ENCODE measurements at places on chromosomes 1 and 21.

- DNase-seq: no peak
These were observed 378.6 kb downstream of the RPS6KC1 start for GRCh38 chr1:213429642-213430041.

GRCh38 chr1:8397511-8397910 is 79.6 kb downstream of the SLC45A1 start:
- no peak for DNase-seq

- no peak for DNase-seq
These were observed 2.6 kb downstream of the LEFTY1 start for GRCh38 chr1:225886159-225887029.

DNA sequence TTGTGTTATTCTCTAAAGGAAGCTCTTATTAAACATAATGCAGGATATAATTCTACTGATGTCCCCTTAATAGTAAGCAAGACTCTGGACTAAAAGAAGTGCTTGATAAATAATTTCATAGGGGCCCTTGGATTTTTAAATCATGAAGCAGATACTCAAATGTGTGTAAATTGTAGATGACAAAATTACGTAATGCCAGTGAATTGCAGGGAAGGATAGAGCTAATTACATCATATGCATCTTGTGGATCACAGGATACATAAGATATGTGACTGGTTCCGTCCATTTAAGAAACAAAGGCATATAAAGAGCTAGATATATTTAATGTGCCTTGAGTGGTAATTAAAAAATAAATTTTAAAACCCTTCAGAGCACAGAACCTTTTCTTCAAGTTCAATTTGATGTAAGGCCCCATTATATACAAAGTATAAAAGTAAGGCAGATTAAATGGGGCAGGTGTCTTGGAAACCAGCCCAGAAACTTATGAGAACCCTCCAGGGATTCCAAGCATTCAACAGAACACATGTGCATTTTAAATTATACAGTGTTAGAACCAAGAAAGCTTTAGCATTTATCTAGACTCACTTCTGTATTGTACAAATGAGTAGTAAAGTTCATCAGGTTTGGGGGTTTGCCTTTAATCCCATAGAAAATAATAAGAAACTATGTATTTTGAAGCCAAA is 190.4 kb downstream of the NCAM2 start:
- no peak for DNase-seq

DNA sequence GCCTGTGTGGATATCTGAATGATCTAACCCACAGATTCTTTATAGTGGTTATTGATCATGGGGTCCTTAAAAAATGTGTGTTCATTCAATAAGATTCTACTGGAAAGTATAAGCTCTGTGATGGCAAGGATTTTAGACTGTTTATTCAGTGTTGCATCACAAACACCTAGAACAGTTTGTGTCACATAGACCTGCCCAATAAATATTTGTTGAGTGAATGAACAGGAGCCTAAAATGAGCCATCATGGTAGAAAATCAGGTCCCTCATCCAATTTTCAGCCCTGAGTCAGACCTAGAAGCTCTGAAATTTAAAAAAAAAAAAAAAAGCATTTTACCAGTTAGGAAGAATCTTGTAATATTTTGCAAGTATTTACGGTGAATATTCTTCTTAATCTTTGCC is 2.3 kb upstream of the RGSL1 start:
- no peak for DNase-seq

DNA sequence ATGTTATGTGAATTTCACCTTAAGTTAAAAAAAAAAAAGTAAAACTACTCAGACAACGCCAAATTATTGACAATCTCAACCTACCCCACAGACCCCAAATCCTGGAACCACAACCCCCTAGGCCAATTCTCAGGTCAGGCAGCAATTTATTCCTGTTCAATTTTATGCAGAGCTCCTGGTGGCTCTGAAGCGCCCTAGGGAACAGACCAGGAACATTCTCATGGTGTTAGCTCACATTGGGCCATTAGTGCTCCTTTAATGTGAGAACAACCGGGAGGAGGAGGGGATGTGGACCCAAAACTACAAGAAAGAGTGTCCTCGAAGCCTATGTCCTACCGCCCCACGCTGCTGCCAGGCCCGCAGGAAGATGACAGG is 403 bp upstream of the PSEN2 start:
- DNase-seq: no peak

DNA sequence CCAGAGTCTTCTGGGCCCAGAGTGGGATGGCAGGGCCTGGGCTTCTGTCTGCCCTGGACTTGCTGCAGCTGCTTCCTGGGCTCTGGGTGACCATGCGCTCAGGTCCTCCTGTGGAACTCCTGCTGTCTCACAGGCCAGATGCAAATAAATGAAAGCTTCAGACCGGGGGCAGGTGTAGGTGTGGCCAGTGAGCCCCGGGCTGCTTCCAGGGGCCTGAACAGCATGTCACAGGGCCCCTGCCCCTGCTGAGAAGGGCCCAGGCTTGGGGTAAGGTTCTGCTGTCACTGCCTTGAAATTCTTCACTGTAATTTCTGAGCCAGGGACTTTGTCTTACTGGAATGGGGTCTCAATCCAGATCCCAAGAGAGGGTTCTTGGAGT is 2.5 kb upstream of the PKNOX1 start:
- no peak for DNase-seq

DNA sequence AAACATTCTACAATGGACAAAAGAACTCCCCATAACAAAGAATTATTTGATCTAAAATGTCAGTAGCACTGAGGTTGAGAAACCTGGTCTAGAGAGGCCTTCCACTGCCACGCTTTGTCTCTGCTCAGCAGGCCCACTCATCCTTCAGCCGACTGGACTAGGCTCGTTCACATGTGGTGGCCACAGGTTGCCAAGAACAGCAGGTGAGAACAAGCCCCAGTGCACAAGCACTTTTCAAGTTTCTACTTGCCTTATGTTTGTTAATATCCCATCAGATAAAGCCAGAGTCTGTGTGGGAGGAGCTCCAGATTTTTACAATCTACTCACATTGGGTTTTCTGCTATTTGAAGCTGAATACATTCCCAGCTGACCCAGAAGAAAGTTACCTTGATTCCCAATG is 9.1 kb upstream of the EFHD2 start:
- DNase-seq: no peak

- no peak for DNase-seq
These were observed 58.5 kb downstream of the SLC66A1 start for GRCh38 chr1:19370453-19371170.

DNA sequence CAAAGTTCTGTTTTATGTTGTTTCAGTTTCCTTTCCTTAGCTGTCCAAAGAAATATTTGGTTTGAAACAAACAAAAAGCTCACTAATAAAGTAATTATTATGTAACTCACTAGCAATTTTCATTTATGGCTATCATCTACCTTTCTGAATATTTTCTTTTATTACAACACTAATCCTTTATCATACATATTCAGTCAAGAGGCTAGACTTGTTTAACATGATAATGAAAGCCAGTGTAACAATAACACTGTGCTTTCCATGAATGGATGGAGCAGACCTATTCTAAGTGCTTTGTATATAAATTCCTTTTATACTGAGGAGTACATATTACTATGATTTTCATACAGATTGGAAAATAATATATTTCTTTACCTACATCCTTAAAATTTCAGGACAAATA is 972.8 kb upstream of the ADGRL4 start:
- DNase-seq: no peak

DNA sequence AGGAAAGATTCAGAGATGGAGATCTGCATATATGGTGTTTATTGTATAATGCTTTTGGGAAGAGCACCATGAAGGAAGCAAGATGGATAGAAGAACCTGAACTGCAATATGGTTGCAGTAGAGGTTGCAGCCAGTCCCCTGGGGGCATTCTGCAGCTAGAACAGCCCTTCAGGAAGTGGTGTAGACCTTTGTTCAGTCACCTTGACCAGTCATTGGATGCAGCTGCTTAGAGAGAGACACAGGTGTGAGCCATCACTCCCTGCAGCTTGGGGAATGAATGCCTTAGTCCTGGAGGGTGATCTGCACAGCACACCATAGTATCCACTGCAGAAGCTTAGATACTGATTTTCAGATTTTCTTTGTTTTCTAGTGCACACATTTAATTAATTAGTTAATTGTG is 42.3 kb downstream of the NEK7 start:
- DNase-seq: no peak

DNA sequence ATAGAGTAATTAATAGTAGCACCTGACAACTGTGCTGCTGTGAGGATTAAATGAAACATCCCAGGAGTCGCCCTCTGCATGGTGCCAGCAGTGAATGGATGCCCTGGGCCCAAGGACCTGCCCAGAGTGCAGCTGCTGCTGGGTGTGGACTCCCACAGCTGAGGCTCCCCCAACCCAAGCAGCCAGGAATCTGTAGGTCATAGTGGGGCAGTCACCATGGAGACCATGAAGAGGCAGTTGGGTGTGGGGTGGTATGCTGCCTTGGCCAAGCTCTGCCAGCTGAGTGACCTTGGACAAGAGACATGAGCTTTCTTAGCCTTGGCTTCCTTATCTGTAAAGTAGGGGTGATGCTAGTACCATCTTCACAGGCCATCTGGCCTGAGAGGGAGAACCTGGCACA is 9.4 kb downstream of the OLIG2 start:
- DNase-seq: no peak

DNA sequence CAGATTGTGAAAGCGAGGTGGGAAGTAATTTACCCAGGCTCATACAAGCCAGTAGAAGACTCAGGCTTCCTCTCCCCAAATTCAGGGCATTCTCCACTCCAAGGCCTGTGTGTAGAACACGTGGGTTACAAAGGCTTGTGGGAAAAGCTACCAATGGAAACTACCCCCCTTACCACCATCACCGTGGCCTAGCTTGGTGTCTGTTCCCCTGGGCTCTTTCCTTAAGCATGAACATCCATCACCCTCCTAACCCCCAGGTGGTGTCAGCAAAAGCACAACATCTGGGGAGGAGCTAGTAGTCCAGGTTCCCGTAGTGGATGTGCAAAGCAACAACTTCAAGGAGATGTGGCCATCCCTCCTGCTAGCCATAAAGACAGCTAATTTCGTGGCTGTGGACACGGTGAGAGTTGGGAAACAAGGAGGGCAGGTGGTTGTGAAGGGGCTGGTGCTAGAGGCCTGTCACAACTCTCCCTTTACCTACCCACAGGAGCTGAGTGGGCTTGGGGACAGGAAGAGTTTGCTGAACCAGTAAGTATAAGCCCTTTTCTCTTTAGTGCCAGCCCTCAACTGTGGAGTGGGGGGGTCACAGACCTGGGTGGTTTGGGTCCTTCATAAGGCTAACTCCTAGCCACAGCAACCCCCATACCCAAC is 701 bp upstream of the MUTYH start:
- no peak for DNase-seq

DNA sequence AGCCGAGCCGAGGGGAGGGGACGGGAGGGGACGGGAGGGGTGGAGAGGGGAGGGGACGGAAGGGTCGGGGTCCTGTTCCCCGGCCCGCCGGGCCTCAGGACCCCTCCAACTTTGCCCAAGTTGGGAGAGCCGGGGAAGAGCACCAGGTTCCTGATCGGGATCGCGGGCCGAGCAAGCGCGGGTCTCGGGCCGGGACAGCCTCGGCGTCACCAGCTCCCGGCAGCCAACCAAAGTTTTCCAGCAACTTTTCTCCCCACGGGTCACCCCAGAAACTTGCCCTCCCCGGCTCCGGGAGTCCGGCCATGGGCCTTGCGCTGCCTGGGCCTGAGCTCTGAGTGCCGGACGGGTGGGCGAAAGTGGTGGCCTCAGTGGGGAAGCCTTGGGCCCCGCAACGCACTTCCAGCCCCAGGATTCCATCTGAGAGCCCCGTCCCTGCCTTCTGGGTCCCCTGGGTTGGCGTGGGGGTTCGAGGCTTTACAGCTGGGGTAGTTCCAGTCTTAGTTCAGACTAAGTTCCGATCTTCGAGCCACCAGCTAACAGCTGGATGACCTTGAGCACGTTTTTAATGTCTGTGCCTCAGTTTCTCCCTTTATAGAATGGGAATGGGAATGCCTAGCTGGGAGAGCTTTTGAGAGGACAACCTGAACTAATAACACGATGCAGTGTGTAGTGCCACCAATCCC is 458 bp downstream of the ZC3H12A start:
- DNase-seq: no peak

- no peak for DNase-seq
These were observed 853.9 kb downstream of the KCNT2 start for GRCh38 chr1:195754303-195754702.

DNA sequence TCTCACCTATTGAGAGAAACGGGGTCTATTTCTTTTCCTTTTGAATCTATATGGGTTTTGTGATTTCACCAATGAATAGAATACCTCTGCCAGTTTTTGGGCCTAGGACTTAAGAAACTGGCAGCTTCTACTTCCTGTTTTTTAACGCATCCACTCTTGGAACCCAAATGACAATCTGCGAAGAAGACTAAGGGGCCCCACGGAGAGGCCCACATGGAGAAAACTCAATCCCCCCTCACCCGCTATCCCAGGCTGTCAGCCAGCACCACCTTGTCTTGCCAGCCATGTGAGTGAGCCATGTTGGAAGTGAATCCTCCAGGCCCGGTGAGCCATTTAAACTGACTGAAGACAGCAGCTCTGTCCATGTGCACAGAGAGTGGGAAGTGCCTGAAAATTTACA is 3.6 kb upstream of the HENMT1 start:
- no peak for DNase-seq

- no peak for DNase-seq
These were observed 53.6 kb upstream of the LAX1 start for GRCh38 chr1:203711251-203712007.

DNA sequence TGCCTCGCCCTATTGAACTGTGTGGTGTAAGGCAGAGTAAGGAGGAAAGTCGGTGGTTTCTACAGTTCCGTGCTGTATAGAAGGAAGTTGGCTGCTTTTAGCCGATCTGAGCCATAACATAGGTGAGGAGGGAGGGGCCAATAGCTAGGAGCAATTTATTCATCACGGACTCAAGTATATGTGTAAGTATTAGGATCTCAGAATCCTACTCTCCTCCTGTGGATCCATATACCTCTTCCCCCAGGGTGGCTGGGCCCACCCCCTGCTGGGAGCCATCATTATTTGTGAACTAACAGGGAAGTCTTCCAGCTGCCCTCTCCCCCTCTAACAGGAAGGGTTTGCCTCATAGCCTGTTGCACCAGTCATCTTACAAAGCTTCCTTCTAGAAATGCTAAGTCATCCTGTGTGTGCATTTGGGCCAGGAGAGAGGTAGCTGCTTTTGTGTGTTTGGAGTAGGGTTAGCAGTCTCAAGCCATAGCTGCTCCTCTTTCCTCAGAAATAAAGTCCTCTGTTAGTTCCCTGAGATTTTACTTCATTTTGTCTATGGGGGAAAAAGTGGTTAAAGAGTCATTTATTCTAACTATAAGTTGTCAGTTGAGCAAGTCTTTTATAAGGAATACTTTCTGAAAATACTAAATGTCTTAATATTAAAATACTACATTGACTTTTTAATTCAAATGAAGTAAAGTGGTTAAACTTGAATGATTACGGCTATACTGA is 14.9 kb upstream of the CENPS start:
- no peak for DNase-seq
